Stimulated activated CD8-positive, alpha-beta memory T cell treated with anti-CD3 and anti-CD28 coated beads, Interleukin-4, amount 100 ng/mL, for 48 hours (primary cell): ENCODE measurements at places on chromosomes 16 and 17.

- DNase-seq = no peak
Observed at GRCh38 chr16:71927383-71927782, 32.1 kb downstream of the IST1 start.

- DNase-seq = no peak
Observed at GRCh38 chr17:12429116-12429515, 236.6 kb upstream of the MYOCD start.

GRCh38 chr16:88626646-88627045 lies 11.7 kb upstream of the IL17C start:
- DNase-seq = no peak

GRCh38 chr17:1059131-1059795 lies 62.3 kb downstream of the TIMM22 start:
- no peak for DNase-seq

GRCh38 chr16:79158337-79158736 lies 442.2 kb downstream of the MAF start:
- DNase-seq = no peak

DNA sequence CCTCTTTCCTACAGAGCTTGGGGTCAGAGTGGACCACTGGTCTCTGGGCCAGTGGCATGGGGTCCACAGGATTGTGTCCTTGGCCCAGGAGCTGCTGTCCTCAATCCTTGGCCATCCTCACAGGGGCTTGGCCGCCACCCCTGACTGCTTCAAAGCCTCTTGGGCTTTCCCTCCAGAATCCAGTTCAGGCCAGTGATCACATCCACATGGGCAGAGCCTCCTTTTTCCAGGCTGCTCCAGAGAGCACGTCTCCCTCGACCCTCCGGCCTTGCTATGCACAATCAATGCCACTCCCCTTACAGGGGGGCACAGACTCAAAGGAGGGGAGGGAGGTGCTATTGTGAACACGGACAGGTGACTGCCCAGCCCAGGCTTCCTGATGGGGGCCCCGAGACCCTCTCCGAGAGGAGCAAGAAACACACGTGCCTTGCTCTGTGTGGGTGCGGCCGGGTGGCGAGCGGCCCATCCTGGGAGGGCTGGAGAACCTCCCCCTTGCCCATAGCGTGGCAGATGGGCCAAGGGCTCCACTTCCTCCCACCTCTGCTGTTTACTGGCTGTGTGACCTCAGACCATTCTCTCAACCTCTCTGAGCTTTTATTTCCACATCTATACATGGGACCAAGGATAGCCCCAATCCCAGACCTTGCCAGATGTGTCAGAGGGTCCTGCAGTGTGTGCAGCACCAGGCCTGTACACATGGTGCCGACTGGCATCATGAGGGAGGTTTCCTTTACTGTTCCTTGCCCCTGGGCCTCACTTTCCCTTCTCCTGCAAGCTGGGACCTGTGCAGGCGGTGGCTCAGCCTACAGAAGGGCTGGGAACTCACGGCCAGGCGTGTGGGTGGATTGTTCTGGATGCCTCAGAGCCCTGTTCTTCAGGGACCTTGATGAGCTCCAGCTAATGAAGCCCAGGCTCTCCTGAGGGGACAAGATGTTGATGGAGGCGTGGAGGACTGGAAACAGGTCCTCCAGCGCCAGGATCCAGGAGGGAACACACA lies 229.0 kb upstream of the GSE1 start:
- no peak for DNase-seq

DNA sequence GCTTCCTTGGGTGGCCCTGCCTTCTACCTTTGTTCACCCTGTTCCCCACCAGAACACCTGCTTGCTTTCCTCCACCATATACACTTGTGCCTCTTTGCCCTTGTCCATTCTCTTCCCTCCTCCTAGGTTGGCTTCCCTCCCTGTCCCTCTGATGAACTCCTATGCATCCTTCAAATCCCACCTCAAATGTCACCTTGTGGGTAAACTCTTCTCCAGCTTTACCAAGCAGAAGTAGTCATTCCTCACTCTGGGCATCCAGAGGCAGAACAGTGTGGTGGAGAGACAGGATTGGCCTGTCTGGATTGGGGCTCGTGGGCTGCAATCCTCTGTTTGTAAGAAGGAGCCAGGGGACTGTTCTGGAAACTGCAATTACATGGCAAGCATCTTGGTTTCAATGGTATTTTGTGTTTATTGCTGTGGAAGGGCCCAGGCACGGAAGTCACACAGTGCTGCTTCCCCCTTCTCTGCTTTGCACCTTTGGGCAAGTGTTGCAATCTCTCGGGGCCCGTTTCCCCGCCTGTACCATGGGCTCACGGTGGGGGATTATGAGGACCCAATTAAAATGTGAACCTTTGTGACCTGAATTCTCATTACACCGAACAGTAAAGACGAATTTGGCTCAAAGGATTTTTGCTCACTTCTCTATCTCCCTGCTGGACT lies 21.9 kb upstream of the NXPH3 start:
- DNase-seq = no peak

DNA sequence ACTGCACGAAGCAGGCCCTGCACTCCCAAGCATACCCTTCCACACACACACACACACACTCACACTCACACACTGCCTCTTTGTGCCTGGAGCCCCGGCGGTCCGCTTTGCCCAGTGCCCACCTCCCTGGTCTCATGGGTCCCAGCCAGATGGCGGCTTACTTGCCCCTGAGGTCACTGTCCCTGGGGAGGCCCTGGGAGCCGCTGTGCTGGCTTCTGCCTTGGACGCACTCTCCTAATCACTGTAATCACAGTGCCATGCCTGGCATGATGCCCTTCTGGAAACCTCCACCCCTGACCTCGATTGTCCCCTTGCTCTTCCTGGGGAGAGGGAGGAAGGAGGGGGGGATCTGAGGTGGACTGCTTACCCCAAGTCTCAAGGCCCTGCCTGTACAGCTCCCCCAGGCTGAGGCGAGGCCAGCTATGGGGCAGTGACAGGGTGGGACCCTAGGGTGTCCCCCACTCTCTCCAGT lies 36.0 kb downstream of the ARHGAP23 start:
- no peak for DNase-seq

DNA sequence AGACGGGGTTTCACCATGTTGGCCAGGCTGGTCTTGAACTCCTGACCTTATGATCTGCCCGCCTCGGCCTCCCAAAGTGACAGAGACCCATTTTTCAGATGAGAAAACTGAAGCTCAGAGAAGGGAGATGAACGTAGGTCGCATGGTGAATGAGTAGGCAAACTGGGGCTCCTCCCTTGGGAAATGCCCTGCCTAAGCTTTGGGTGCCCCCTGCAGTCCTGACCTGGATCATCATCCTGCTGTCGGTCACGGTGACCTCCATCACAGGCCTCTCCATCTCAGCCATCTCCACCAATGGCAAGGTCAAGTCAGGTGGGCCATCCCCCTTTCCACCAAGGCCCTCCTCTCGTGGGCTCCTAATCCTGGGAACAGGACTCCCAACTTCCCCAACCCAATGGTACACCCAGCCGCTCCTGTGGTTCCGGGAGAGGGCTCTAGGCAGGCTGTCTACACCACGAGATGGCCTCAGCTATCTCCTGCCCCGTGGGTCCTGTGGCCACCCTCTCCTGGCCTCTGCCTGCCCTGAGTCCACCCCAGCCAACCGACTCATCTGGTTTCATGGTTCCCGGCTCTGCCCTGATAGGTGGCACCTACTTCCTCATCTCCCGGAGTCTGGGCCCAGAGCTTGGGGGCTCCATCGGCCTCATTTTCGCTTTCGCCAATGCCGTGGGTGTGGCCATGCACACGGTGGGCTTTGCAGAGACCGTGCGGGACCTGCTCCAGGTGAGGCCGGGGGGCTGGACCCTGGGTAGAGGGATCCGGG lies 4.7 kb downstream of the SLC12A3 start:
- peak; percentile 67 for DNase-seq

- no peak for DNase-seq
Observed at GRCh38 chr17:36070427-36070826, 6.4 kb downstream of the CCL18 start.

DNA sequence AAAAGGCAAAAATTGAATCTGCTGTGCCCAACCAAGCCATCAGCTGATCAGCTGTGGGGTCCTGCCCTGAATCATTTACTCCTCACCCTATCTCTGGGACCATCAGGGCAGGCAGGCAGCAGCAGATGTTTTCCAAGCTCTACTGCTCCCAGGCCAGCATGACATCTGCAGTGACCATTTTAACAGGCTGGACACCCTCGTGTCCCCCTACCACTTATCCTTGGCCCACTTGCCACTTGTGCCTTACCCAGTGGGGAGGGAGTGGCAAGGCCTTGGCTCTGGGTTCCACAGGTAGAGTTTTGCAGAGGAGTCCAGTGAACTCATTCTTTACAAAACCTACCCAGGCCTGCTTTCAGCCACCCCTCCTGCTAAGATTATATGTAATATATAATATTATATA lies 12.0 kb upstream of the CA4 start:
- DNase-seq = no peak

DNA sequence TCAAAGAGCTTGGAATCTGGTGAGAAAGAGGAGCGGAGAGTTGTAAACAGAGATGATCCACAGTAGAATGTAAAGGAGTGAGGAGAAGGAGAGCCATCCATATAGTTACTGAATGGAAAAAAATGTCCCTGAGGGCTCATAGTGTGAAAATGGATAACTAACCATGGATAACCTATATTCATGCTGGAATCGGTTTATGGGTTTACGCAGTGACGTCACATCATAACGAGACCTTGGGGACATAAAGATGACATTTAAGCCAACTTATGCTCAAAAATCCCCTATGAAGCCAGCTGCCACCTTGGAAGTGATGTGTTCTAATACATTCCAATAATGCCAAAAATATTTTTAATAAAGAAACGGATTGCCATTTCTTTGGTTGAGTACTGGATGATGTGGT lies 22.5 kb downstream of the IRX6 start:
- no peak for DNase-seq

- DNase-seq = no peak
Observed at GRCh38 chr16:23207485-23207884, 24.9 kb downstream of the SCNN1G start.
